Fibroblast of lung (primary cell): ENCODE measurements at places on chromosomes 2 and 18. TPM values are rescaled to one million over a fixed set of nuclear protein-coding genes. Genes with fewer than 3 reads are reported as not detected.

Gene FAHD2B
- total RNA-seq, result 7.3 and 8.7 TPM in 2 replicates

DNA sequence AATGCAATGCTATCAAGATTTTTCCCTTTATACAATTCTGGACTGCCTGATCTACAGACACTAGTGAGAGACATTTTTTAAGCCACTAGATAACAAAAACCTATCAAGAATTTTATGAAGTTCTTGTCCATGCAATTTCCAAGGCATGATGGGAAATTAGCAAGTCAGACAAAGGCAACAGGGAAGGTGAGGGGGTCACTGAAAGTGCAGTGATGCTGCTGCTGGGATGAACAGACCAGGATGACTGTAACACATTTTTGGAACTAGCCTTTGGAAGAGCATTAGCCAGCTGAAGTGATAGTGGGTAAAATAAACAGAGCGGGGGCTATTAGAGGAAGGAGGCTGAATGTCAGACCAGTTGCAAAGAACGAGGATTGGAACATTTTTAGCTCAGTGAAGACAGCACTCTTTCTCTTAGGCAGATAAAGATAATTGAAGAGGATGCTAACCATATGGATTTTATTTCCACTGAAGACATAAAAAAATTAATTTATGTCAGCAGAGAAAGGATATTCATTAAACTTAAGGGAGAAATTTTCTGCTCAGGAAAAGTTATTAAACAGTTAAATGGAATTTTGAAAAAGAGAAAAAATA is 17.9 kb downstream of the NRXN1 start:
- DNase-seq, result no peak

DNA sequence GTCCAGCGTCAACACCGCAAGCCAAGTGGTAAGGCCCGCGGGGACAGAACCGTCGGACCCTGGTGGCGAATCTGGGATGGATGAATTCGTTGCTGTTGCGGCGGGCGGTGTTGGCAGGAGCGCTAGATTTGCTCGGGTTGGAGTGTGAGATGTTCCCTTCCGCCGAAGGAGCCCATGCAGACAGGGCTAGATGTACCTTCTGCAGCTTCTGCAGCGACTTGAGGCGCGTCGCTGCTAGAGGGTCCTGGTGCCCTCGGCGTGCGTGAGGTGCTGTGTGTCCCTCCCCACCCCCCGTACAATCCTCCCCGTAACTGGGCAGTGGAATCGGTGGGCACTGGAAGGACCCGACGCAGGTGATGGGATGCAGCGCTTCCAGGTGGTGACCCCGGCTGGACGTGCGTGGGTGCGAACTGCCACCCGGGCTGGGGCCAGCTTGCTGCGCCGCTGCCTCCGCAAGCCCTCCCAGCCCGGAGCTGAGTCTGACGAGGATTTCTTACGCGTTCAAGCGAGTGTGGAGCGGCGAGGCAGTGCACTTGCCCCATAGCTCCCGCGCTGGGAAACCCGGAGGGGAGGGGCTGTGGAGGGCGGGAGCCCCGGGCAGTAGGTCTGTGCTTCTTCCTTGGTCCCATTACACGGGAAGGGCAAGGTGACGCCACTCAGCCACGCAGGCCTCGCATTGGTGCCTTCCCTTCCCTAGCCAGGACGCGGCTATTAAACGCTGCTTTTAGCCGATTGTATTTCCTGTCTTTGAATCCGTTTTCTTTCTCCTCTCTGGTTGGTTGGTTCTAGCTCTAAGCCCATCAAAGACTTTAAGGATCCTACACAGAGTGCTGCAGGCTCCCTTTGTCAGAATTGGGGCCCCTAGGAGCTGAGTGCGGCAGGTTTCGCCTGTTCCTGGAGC is 34.2 kb downstream of the CHRNA1 start:
- DNase-seq, result no peak

DNA sequence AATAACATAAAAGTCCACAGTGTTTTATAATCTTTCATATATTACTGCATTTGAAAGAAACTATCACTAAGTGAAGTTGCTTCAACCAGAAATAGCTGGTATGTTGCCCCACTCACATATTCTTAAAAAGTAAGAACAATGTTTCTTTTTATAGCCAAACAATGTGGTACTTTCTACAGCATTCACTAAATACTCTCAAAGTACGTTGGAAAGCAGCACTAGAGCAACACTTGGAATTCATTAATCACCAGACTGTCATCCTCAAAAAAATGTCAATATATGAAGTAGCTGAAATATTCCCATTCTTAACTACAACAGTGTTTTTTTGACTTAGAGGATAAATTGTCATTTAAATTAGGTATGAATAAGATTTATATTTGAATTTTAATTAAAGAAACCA is 32.8 kb downstream of the COBLL1 start:
- DNase-seq, result no peak

Gene SLC9A2
- not detected in 2 replicates for total RNA-seq

DNA sequence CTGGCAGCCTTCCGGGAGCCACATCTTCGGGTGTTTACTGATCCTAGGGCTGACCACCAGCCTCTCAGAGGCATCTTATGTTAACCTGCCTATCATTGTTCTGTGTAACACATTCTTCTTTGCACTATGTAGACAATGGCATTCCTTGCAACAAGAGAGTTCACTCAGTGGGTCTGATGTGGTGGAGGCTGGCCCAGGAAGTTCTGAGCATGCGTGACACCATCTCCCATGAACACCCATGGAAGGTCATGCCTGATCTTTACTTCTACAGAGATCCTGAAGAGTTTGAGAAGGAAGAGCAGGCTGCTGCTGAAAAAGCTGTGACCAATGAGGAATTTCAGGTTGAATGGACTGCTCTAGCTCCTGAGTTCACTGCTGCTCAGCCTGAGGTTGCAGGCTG is 15.3 kb upstream of the ALMS1 start:
- no peak for DNase-seq

- DNase-seq, result peak; percentile 61
Measured at GRCh38 chr2:38581193-38582147, 21.3 kb downstream of the HNRNPLL start.

- DNase-seq, result no peak
Measured at GRCh38 chr2:218432676-218433365, 13.9 kb downstream of the VIL1 start.
